NCI-H345 (cell line): ENCODE measurements at places on chromosomes 6 and 20.
A peak's percentile ranks its signal among the peaks of the same experiment; 100 is the strongest.

- DNase-seq = peak; percentile 53
These were observed 17.3 kb downstream of the PLN start for GRCh38 chr6:118565311-118565960.

- no peak for DNase-seq
These were observed 172.6 kb downstream of the BMP2 start for GRCh38 chr20:6940048-6940447.

- no peak for DNase-seq
These were observed 144.5 kb downstream of the CDH26 start for GRCh38 chr20:60102665-60103210.

DNA sequence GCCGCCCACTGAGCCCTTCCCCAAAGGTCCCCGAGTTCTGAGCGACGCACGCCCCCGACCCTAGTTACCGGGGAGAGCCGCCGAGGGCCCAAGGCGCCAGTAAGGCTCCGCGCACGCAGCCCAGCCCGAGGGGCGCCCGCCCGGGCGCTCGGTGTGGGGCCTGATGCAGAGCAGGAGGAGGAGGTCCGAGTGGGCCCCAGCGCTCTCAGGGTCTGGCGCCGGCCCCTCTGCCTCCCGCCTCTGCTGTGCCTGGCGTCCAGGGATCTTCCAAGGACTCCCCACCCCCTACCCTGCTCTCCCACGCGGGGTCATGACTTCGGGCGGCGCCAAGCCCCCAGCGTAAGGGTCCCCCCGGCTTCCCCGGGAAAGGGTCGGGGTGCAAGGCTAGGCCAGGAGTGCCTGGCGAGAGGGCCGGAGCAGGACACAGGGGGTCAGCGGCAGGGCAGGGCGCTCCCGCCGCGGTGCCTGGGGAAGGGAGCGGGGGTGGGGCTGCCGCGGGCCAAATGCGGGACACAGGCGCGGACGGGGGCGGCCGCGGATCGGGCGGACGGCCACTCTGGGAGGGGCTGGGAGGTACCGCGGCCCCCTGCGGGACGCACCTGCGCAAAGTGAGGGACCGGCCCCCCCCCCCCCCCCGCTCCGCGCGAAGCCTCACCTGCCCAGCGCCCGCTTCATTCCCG, 637 bp downstream of the ABHD12 start:
- DNase-seq = peak; percentile 80

DNA sequence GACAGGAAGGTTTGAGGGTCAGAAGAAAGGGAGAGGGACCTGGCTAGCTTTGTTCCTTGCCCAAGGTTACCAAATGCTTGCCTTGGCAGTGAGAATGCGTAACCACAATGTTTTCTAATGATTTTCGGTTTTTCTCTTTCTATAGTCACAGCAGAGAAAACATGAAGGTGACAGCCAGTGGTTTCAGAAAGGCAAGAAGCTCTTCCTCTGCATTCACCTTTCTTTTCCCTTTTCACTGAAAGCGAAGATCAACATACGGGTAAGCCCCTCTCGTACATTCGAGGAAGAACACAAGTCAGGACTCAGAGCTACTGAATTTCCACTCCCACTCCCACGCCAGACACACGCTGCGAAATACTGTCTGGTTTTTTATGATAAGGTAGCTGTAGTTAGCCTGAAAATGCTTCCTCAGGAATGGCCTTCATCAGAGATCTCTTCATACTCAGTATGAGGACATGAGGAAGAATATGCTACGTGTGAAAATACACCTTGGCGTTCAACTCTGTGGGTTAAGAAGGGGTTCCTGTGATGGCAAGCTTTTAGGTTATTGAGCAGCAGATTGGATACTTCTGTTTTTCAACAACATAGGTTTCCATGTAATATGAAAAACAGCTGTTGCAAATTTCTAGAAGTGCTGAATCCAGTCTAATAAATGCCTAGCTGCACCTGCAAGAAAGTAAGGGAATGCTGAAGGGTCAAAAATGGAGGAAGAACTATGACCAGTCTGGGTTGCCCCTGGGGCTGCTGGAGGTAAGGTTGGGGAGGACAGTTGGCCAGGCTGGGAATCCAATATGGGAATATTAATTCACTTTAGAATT, 7.4 kb upstream of the CD83 start:
- DNase-seq = no peak

DNA sequence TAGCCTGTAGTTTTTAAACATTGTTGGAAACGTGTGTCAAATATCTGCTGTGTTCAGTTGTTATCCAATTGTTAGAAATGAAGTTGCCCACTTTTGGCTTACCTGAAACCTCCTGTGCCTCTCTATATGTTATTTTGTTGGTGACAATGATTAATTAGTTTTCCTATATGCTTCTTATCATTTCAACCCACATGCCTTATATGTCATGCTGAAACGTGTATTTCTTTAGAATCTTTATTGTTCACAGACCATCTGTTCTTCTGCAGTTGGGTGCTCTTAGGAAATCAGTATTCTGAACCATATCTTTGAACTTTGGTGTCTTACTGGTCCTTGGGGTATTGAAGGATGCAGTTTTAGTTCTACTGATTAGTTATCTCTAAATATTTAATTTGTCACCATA, 91.2 kb upstream of the SCGN start:
- no peak for DNase-seq

DNA sequence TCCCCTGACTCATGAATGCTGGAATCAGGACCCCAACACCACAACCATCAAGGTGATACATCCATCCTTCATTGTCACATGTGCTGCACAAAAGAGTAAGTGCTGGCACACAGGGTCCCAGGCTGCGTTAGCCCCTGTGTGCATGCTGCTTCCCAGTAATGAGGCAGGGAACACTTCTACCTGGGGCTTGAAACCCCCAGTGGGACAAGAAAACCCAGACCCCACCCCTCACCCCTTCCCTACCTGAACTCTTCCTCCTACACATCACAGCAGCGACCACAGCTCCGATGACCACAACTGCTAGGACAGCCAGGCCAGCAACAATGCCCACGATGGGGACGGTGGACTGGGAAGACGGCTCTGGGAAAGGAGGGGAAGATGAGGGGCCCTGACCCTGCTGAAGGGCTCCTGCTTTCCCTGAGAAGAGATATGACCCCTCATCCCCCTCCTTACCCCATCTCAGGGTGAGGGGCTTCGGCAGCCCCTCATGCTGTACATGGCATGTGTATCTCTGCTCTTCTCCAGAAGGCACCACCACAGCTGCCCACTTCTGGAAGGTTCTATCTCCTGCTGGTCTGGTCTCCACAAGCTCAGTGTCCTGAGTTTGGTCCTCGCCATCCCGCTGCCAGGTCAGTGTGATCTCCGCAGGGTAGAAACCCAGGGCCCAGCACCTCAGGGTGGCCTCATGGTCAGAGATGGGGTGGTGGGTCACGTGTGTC, 2.0 kb downstream of the HLA-B start:
- no peak for DNase-seq

- no peak for DNase-seq
These were observed 2.8 kb downstream of the UQCC2 start for GRCh38 chr6:33708516-33709204.

DNA sequence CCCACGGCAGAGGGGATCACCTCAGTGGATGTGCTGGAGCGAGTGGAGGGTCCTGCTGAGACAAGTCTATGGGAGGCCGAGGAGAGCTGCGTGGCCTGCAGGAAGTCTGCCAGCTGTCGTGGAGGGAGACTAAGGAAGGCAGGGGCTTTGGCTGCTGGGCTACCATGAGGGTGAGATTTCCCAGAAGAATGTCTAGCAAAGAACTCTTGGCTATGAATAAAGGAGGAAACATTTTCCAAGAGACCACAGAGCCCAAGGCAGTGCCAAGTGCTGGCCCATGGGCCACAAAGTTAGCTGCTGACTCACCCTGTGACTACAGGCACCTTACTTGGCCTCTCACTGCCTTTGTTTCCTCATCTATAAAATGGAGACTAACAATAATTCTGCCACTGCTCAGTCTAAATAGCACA, 73.4 kb downstream of the PRDM1 start:
- DNase-seq = no peak

GRCh38 chr6:149305372-149305771, 12.1 kb upstream of the TAB2 start:
- DNase-seq = no peak

DNA sequence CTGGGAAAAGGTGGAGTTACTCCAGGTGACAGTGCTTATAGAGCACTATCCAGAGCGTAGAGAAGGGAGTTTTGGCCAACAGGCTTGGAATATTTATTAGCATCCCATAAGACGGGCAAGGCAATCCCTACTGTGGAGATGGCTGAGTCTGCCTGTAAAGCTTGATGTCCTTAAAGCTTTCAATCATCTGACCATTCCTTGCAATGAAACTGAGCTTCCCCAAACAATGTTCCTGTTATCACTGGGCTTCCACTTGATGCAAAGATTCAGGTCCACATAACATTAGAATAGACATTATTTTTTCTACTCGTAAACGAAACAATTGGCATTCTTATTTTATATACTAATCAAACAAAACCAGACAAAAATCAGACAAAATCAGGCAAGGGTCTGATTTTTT, 48.4 kb upstream of the PIM1 start:
- DNase-seq = no peak

GRCh38 chr6:77492530-77492929, 29.2 kb upstream of the HTR1B start:
- DNase-seq = no peak

- no peak for DNase-seq
These were observed 39.5 kb downstream of the NCR2 start for GRCh38 chr6:41374618-41375590.

- peak; percentile 95 for DNase-seq
These were observed 58.1 kb upstream of the SHLD1 start for GRCh38 chr20:5691918-5692618.

DNA sequence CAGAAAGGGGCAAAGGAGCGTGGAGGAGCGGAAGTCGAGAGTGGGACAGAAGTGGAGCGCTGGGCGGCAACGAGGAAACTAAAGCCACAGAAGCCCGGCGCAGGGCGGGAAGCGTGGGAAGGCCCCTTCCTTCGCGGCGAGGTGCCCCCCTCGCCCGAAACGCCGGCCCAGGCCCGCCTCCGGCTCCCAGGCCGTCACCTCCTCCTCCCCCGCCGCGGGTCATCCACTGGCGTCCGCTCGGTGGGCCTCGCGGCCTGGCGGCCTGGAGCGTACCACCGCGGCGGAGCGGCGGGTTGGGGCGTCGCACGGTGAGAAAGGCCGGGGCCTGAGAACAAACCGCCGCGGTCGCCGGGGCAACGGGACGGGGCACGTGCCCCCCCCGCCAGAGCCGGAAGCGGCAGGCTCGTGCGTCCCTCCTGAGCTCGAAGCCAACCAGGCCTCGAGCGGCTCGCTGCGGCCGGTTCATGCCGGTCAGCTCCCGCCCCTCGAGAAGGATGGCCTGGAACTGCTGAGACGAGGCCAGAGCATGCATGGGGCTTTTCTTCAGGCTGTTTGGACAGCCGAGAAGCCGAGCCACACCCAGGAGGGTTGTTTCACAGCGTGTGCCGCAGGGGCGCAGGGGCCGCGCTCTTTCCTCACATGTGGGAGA, at the start of gene TCP11:
TSS of gene TCP11 (minus strand) at position 333 of the 649 bp plus-strand sequence. CDS start 469 bp downstream, outside the sequence.
- no peak for DNase-seq

GRCh38 chr6:113763876-113764275, 93.3 kb upstream of the MARCKS start:
- no peak for DNase-seq

DNA sequence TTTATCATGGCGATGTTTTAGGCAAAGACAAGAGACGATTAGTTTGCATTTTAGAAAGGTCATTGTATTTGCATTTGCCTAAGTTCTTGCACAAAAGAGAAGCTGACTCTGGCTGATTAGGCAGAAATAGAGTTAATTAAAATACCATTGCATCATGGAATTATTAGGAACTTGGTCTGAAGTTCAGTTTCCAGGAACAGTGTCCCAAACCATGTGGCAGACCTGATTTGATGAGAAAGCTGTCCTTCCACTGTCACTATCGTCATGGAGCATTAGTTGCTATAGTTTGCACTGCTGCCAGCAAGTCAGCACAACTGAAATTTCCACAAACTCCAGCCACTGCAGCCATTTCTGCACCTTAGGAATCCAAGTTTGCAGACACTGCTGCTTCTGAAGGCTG, 24.3 kb upstream of the MCUR1 start:
- no peak for DNase-seq

DNA sequence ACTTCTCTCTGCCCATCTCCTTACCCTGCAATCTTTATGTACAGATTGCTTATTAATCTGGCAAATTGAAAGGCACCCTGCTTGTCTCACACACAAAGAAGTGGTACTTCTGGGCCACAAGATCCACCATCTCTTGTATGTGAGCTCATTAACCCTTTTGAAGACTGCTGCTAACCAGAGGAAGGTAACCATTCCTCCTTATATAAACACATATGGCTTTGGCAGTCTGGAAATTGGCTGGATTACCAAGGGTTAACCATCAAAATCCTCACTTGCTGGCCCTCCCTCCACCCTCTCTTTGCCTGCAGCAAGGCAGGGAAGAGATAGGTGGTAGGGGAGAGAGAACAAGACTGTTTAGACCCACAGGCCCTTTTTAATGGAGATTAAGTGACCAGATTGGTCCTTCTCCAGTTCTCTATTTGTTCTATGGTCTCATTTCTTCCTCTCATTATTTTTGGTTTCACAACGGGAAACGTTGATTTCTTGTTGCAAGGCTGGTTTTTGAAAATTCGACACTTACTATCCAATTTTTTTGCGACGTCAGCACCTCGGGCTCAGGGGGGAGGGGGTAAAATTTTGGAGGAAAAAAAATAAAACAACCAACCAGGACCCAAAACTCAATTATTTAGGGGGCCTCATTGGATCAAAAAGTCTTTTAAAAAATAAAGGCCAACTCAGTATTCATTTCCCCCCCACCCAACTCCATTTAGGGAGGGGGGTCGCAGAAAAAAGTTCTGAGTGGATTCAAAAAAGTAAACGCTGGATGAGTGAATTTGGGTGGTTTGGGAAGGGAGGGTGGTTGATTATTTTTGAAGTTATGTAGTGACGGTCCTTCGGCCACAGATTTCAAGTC, 859 bp downstream of the PPP1R10 start:
- peak; percentile 46 for DNase-seq
